Transverse colon (tissue), 4 donors: ENCODE measurements at places on chromosomes 11 and 22.

GRCh38 chr11:95163106-95163505, 67.9 kb downstream of the SESN3 start:
- no peak for DNase-seq

DNA sequence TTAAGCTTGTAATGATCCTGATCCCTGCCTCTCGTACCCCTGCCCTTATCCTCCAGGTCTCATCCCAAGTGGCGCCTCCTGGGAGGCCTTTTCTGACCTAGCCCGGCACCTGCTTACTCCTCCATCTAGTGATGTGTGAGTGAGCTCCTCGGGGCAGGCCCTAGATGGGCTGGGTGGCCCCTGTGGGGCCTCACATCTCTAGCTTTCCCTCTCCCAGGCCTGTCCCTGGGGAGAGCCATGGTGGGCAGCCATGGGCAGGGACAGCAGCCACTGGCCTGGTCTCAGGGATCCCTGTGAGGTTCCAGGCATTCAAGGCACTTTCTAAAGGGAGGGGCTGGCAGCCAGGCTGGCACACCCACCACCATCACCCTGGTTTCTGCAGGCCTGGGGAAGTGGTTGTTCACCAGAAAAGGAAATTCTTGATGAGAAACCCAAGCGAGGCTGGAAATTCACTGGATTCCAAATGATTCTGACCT, 27.9 kb downstream of the GNAZ start:
- DNase-seq = no peak

GRCh38 chr22:40920526-40920925, 30.7 kb upstream of the RBX1 start:
- DNase-seq = no peak

DNA sequence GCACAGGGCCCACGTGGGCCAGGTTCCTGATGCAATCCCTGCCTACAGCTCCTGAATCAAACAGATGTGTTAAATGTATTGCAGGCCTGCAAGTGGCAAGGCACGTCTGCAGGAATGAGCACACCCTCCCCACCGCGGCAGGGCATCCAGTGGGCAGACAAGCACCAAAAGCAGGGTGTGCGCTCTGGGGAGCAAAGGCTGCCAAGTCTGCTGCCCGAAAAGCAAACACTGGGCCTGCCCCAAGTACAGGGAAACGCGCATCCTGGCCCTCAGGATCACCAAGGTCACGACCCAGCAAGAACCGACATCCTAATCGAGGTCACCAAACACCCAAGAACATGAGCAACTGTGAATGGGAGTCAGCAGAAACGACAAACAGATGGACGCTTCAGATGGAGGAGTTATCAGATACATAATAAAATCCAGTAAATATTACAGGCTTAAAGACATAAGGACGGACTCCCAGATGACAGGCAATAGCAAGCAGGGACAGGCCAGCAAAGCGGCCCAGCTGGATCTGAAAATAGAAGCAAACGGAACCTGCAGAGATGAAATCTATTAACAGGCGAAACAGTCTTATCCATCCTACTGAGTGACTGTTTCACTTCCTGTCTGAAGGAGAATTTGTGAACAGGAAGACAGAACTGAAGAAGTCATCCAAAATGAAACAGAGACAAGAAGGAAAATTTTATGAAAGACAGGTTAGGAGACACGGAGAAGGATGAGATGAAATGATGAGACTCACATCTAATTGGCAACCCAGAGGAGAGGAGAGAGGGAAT, 26.7 kb downstream of the CARS1 start:
- DNase-seq = no peak

GRCh38 chr22:25780673-25781072, 38.7 kb downstream of the MYO18B start:
- DNase-seq = no peak

DNA sequence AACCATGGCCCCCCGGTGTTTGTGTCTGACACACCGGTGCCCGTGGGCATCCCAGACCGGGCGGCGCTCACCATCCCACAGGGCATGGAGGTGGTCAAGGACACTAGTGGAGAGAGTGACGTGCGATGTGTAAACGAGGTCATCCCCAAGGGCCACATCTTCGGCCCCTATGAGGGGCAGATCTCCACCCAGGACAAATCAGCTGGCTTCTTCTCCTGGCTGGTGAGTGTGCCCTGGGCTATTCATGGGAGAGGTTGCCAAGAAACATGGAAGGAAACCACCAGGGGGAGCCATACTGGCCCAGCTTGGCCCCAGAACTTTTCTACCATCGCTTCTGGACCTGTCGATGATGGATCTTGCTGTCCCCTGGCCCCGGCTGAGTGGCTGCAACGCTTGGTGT, 36.5 kb downstream of the PRDM11 start:
- peak; percentile 51 for DNase-seq

DNA sequence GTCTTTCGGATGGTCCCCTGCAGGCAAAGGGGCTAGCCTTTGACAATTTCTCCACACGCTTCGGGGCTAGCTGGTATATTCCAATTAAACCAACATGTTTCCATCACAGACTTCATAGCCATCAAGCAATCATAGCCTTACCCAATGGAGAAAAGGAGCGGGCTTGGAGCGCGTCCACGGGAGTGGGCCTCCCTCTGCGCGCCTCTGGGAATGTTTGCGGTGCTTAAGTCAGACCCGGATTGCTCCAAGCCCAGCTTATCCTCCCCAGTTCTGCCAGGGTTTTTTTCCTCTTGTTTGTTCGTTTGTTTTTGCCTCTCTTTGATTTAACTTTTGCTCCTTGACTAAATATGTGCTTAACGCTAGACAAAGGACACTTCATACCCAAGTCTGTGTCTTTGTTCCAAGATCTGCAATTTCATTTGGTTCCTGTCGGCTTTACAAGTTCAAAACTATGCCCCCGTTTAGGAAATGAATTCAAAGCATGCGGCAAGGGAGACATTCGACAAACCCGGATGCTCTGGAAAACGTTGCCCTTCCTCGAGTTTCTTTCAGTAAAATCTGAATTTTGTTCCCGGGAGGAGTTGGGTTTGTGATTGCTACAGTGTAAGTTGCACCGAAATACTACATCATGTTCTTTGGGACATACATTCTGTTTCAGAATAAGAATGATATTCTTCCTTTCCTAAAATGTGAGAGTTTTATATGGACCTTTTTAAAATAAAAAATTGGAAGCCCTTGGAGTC, 1.0 kb upstream of the GLB1L2 start:
- no peak for DNase-seq

DNA sequence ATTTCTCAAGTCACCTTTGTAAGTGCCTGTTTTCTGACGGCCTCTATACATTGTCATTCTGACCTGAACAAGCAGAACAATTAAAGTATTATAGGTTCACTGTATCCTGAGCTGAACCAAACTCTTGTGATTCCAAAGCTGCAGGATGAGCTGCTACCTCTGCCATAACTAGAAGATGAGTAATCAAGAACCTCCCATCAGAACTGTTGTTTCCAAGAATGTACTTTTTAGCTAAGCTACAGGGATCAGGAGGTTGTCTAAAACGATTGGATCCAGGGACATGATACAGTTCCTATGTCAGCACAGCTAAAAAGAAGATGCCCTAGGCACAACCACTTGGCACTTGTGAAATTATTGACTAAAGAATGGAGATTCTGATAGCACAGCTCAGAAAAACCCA, 288.4 kb upstream of the CCDC90B start:
- DNase-seq = no peak

DNA sequence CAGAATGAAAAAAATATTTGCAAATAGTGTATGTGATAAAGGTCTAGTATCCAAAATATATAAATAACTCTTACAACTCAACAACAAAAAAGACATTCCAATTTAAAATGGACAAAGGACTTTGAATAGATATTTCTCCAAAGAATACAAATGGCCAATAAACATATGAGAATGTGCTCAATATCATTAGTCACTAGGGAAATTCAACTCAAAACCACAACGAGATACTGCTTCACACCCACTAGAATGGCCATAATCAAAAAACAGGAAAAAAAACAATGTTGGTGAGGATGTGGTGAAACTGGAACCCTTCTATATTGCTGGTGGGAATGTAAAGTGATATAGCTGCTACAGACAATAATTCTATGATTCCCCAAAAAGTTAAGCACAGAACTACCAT, 38.6 kb upstream of the RPS13 start:
- DNase-seq = no peak

GRCh38 chr22:50246242-50247175, 1.7 kb upstream of the TUBGCP6 start:
- no peak for DNase-seq

DNA sequence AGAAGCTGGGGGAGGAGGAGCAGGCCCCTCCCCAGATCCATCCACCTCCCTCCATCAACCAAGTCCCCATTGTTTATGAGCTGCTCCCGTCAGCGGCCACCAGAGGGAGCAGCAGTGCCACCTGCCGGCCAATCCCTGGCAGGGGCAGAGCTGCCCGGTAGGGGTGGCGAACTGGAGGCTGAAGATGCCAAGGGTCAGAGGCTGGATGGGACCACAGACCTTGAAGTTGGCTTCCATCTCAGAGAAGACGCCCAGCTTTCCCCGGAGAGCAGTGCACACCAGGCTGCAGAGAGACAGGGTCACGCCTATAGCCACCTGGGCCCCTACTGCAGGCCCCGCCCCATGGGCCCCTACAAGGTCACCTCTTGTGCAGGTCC, 3.6 kb downstream of the FIBP start:
- peak; percentile 83 for DNase-seq

- no peak for DNase-seq
These were observed at the start of gene OR52E6 for GRCh38 chr11:5841797-5842196. TSS of gene OR52E6 (minus strand) at chr11:5841897. CDS start at chr11:5841897, 0 bp downstream.

- no peak for DNase-seq
These were observed 14.1 kb upstream of the TSKU start for GRCh38 chr11:76768909-76769560.

DNA sequence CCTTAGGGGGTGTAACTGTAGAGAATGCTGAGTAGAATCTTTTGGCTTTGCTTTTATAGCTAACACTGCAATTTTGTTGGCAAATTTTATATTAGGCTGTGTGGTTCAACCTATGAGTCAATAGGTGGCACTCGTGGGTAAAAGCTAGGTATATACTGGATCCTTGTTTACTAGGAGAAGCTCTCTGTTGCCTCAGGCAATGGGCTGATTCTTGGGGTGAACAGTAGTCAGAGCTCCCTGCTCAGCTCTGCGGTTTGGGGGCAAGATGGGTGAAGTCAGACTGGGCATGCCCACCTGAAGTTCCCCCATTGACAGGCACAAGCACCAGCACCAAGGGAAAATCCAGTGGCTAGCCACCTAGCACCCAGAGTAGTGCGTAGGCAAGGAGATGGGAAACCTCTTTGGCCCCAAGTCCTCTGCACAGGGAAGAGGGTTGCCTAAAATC, 238.7 kb downstream of the FAM181B start:
- DNase-seq = no peak

DNA sequence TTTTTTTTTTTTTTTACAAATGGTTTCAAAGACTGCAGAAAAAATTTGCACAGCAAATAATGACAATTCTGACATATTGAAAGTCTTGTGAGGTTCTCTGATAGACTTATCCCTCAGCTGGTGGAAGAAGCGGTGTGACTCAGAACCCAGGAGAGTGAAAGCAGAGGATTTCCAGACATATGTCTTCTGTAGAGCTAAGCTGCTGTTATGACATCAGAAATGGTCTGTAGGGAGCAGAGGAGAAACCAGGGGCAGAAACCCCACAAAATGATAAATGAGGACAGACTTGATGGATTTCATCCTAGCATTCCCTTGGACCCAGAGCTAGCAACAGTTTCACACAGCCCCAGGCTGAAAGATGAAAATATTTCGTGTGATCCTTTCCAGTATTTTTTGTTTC, 582.6 kb downstream of the METTL15 start:
- DNase-seq = no peak

GRCh38 chr11:69395287-69395686, 86.2 kb upstream of the LINC01488 start:
- DNase-seq = no peak

- DNase-seq = peak; percentile 27
These were observed 24.3 kb upstream of the ADA2 start for GRCh38 chr22:17243524-17243923.

GRCh38 chr11:35035894-35036408, 103.0 kb upstream of the CD44 start:
- no peak for DNase-seq

- DNase-seq = no peak
These were observed 12.7 kb upstream of the CTSD start for GRCh38 chr11:1776331-1776851.

DNA sequence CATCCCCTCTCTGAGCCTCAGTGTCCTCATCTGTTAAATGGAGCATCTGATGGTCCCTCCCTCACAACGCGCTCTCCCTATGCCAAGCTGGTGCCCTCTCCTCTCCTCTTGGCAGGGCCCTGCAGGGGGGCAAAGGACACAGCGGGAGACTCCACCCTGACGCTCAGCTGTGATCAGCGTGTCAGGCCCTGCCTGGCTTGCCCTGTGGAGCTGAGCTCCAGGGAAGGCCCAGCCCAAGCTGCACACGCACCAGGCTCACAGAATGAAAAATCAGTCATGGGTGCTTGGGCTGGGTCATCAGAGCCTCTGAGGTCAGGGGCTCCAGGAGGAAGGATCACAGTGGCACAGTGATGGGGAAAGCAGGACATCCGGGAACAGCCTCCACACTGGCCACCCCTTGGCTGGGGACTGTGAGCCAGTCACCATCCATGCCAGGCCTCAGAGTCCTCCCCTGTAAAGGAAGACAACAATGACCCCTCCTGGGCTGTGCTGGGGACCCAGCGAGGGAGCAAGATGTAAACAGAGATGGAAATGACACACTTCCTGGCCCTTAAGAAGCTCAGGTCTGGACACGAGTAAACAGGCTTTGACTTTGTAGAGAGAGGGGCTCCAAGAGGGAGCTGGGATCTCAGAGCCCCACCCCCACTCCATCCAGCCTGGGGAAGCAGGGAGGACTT, 36.6 kb downstream of the RPL3 start:
- no peak for DNase-seq

- no peak for DNase-seq
These were observed 152.9 kb downstream of the FEZ1 start for GRCh38 chr11:125343086-125343717.

DNA sequence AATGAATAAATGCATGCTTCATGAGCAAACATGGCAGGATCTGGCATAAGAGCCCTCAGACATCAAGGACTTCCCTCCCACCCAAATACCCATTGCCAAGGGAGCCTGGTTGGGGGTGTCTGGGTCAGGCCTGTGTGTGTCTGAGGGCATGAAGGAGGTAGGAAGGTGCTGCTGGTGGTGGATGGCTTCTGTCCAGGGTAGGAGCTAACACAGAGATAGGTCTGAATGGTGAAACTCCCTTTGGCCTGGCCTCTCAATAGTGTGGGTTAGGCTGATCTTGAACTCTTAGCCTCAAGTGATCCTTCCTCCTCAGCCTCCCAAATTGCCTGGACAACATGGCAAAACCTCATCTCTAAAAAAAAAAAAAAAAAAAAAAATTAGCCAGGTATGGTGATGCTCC, 2.8 kb downstream of the AMPD3 start:
- no peak for DNase-seq

GRCh38 chr11:44329472-44330230, 19.7 kb upstream of the ALX4 start:
- DNase-seq = no peak
